ENCODE measurements at places on chromosomes 3 and 15.

DNA sequence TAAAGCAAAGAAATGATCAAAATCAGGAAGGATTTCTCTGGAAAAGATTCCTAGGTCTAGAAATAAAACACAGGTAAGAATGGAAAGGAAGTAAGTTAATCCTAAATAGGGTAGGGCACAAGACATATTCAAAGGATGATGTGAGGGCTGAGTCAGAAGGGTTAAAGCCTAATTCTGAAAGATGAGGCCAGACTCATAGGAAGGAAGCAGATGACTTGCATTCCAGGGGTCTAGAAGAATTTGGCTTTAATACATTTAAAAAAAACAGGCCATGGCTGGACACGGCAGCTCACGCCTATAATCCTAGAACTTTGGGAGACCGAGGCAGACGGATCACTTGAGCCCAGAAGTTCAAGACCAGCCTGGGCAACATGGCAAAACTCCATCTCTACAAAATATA is 3.2 kb downstream of the SSR3 start:
- no peak for DNase-seq

GRCh38 chr15:74869372-74869725 is 3.8 kb downstream of the SCAMP2 start:
- no peak for DNase-seq

DNA sequence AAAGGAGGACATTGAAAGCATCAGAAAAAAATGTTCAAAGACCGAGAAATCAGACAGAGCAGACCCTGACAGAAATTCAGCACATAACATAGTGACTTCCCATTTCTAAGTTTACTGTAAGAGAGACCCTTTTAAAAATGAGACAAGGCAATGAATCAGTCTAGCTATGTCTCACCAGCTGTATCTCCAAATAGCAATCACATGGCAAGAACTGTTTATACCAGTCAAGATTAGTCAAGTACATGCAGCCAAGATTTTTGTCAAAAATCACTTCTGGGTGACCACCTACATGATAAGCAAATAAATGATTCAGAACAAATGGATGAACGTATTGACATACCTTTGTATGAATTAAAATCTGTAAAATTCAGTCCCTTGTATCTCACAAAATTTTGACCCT is 138.0 kb downstream of the DTWD1 start:
- no peak for DNase-seq

GRCh38 chr3:105722943-105723556 is 145.8 kb downstream of the CBLB start:
- DNase-seq: no peak

DNA sequence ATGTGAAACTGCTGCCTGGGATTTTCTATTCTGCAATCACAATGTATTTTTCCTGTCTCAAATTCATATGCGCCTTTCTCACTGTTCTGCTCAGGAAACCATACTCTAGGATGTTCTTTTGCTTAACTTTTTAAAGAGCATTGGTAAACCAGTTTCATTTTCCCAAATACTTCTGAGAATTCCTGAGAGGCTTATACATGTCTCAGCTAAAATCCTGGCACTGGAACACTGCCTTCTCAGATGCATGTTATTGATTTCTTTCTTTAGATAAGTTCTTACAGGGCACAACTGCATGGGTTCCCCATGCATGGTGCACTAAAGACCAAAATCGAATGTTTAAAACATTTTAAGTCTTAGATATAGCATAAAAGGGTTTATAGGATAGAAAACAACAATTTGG is 178.3 kb upstream of the PLSCR5 start:
- DNase-seq: no peak

DNA sequence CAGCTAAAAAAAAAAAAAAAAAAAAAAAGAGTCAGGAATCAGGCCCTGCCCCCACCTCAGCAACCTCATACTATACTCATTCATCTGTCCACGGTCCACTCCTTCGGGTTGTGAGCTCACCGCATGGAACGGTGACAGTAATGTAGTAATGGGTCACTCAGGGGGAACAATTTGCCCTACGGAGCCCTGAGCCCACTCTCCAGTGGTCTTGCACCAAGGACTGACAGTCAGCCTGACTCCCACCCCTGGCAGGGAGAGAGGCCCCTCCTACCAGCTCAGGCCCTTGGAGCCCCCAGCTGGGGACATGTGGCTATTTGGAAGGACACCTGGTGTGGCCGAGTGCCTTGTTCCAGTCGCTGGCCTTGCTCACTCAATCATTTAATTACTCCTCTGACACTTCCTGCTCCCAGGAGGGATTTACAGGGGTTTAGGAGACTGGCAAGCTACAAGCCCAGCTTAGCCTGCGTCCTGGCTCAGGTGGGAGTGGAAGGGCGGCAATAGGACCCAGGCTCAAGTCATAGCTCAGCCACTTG is 19.9 kb upstream of the CACNA2D2 start:
- DNase-seq: no peak

DNA sequence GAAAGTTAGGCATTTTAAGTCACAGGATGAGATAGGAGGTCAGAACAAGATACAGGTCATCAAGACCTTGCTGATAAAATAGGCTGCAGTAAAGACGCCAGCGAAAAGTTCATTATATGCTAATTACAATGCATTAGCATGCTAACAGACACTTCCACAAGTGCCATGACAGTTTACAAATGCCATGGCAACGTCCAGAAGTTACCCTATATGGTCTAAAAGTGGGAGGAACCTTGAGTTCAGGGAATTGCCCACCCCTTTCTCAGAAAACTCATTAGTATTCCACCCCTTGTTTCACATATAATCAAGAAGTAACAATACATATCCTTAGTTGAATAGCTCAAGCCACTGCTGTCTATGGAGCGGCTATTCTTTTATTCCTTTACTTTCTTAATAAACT is 92.7 kb upstream of the PLXND1 start:
- DNase-seq: no peak

DNA sequence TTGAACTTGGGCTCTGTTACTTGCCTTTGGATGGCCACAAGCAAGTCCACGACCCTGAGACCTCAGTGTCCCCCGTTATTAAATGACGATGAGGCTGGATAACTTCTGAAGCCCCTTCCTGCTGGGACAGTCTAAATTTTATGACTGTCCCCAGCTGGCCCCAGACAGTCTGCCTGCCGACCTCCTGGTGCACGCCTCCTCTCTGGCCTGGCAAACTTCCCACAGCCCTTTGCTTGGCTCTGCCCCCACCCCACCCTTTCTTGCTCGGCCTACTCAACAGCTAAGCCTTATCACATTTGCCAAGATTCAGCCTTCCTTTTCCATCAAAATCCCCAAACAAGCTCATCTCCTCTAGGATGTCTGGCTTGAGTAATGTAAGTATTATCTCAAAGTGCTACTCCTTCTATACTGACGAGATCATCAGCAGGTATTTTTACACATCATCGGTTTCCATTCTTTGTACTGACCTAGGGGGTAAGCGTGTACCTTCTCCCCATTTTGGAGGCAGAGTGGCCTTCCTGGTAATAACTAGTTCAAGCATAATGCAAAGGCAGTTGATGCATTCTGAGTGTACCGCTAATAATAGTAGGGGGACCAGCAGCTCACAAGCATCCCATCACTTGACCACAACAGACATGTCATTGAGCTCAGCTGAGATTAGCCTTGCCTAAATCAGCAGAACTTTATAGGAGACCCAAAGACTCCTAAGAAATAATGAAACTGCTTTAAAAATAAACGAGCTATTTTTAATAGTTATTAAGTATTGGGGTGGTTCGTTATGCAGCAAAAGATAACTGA is 120.8 kb upstream of the HACD2 start:
- no peak for DNase-seq

DNA sequence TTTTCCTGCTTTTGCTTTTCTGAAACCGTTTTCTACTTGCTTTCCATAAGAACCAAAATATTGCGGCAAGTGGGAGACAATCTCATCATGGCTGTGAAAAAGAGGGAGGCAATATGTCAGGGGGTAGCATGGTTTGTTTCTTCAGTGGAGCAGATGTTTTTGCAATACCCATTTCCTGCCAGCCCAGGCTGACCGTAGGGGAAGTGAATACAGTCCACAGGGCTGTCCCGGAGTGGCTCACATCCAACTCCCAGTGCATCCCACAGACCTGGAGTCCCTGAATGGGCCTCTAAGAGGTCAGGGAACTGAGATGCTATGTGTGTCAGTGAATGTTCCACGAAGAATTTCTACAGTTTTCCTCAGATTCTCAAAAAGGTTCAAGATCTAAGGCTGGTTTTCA is 69.6 kb downstream of the EPHB1 start:
- DNase-seq: no peak

DNA sequence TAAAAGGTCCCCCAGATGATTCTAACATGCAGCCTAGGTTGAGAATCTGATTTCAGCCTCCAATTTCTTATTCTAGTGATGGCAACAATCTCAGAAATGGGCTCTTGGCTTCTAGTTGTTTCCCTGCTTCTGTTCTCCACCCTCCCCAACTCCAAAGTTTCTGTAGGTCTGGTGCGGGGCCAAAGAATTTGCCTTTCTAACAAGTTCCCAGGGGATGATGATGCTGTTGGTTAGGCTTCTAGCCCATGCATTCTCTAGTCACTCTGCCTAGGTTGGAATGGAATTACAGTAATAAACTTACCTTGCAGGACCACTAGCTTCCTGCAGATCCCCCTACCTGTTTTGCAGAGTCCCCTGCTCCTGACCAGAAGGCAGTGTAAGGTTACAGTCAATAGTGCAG is 103.2 kb upstream of the PPP2R3A start:
- DNase-seq: no peak

DNA sequence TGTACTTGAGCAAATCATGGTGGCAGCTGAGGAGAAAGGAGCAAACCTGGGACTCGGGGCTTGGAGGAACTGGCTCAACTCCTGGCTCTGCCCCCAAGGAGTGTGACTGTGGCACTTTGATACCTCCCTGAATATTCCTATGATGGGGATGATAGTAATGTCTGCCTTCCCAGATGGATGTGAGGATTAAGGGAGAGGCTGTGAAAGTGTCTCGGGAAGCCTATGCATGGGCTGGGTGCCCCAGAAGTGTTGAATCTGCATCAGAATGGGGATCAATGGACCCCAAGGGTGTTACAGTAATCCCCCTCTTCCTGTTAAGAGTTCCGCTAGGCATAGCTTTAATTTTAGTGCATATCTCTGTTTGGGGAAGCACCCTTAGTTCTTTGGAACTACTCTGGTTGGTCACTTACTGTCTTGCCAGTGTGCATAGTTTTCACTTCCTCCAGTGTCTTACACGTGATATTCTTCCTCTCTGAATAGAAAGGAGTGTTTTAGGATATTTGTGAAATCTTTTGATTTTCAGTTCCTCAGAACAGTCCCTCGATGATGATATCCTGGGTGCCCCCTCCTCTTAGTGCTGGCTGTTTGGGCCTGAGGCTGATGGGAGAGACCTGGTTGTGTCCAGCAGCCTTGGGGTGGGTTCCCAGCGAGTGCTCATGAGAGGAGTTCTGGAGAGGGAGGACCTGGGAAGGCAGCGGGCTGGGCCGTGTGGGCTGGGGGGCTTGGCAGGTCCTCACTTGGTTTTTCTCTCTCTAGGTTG is 97.5 kb downstream of the CHDH start:
- DNase-seq: no peak

GRCh38 chr15:80614711-80615360 is 80.3 kb upstream of the ABHD17C start:
- no peak for DNase-seq

DNA sequence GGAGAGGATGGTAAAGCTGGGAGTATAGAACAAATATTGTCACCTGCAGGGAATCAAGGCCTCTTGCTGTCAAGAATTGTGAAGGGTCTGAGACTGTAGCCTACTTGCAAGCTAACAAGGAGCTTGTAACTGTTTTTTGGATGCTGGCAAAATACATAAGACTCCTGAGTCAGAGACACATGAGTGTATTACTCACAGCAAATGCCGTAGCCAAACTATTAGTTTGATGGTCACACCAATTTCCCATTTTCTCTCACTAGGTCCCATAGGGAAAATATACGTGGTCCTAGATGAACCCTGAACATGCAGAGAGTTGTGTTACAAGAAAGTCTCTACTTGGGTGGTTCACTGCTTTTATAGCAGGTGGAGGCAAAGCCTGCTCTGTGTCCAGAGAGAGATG is 44.7 kb upstream of the LIPC start:
- no peak for DNase-seq

GRCh38 chr3:70849911-70850699 is 537.7 kb upstream of the MDFIC2 start:
- DNase-seq: no peak

DNA sequence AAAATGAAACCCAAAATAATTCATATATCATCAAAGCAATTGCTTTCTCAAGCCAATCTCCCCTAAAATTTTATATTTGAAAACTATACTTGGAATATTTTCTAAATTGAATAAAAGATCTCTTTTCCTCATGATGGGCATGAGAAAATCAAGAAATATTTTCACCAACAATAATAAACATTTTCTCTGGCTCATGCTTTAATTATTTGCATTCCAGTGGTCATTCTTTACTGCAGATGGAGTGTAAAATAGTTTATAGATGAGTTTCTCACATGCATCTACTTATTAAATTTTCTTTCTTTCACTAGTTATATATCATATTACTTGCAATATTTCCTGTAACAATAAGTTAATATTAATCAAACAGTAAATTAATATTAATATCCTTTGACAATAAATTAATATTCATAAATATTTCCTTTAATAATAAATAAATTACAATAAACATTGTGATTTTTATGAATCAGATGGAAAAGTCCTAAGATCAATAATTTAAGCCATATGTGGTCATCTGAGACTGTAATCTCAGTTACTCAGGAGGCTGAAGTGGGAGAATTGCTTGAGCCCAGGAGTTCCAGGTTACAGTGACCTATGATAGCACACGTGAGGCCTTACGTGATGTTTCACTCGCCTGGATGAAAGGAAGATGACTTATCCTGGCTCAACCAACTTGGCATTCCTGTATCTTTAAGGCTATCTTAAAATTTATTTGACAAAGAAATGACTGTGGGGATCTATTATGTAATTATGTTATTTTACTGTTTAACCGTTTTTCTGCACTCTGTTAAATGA is 958.8 kb downstream of the ZPLD1 start:
- DNase-seq: no peak

DNA sequence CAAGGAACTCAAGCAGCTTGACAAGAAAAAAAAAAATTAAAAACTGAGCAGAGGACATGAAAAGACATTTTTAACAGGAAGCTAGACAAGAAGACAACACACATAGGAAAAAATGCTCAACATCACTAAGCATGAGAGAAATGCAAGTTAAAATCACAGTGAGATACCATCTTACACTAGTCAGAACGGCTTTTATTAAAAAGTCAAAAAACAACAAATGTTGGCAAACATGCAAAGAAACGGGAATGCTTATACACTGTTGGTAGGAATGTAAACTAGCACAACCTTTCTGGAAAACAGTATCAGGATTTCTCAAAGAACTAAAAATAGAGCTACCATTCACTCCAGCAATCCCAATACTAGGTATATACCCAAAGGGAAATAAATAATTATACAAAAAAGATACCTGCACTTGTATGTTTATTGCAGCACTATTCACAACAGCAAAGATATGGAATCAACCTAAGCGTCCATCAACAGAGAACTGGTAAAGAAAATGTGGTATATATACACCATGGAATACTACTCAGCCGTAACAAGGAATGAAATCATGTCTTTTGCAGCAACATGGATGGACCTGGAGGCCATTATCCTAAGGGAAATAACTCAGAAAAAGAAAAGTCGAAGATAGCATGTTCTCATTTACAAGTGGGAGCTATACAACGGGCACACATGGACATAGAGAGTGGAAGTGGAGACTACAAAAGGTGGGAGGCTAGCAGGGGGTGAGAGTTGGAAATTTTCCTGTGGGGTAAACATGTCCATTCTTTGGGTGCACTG is 5.2 kb downstream of the GOLIM4 start:
- DNase-seq: no peak

Measured in NCI-H1694 treated with DMSO at 0.1 percent for 48 hours (cell line).